ENCODE measurements at places on chromosomes 2 and 18.

GRCh38 chr2:3141696-3142095, 235.9 kb downstream of the EIPR1 start:
- DNase-seq = no peak

DNA sequence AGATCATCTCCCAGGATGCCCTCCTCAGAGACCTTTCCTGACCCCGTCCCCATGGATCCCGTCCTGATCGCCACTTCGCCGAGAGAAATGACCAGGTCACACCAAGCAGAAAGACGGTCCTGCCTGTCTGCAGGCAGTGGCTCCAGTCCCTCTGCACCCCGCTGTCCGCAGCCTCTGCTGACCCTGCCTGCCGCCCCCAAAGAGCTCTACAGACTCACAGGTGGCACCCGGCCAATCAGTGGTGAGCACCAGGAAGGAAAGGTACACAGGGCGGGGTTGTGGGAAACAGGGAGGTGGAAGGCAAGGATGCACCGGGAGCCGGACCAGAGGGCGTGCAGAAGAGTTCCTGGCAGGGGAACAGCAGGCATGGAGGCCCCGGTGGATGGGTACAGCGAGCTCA, 94.8 kb downstream of the NDUFA10 start:
- DNase-seq = no peak

DNA sequence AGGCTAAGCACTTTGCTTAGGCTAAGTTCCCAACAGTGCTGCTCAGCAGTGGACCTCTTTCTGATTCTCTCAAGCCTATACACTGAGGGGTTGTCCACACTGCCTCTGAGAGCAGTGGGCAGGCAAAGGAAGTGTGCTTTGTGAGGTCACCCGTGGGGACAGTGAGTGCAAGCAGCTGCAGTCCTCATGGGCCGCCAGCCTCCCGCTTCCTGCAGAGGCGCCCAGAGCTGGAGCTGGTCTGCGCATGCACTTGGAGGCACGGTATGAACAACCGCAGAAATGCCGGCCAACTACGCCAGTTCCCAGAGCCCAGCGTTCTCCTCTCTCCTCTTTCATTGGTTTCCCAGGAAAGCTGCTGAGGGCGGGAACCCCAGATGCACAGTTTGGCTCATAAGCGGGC, 149.5 kb upstream of the DLX2 start:
- peak; percentile 76 for DNase-seq

DNA sequence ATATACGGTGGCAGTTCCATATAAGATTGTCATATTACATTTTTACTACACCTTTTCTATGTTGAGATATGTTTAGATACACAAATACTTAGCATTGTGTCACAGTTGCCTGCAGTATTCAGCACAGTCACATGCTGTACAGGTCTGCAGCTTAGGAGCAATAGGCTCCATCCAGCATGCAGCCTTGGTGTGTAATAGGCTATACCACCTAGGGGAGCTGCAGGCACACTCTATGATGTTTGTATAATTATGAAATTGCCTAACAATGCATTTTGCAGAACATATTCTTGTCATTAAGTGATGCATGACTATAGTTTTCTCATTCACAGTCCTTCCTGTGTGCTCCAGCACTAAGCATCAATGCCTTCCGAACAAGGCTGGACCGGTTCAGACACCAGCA, 133.4 kb downstream of the NDUFA10 start:
- DNase-seq = no peak

- DNase-seq = no peak
Measured at GRCh38 chr2:221943076-221943810, 355.6 kb downstream of the PAX3 start.

DNA sequence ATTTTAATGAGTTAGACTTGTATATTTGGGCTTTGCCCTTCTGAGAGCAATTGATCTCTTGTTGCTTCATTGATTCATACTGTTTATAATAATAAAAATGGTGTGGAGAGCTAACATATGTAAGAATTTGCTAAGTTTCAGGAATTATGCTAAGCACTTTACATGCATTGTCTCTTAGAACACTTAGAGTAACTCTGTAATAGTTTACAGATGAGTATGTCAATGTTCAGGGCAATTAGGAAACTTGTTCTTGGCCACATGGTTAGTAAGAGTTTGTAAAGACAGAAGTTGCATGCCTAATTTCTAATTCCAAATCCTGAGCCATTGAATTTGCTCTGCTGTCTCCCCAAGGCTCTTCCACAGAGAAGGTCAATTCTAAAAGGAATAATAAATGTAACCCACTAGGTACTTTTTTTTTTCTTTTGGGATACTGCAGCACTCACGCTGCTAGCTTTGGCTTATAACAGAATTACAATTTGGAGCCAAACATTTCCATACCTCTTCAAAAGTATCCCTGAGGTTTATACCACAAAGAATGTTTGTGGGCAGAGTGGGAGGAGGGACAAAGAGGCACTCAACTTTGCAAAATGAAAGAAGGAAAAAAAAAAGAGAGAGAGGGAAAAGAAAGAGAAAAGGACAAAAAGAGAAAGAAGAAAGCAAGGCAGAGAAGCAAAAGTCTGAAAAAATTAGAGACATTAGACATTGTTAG, 232.4 kb downstream of the CALCRL start:
- no peak for DNase-seq

DNA sequence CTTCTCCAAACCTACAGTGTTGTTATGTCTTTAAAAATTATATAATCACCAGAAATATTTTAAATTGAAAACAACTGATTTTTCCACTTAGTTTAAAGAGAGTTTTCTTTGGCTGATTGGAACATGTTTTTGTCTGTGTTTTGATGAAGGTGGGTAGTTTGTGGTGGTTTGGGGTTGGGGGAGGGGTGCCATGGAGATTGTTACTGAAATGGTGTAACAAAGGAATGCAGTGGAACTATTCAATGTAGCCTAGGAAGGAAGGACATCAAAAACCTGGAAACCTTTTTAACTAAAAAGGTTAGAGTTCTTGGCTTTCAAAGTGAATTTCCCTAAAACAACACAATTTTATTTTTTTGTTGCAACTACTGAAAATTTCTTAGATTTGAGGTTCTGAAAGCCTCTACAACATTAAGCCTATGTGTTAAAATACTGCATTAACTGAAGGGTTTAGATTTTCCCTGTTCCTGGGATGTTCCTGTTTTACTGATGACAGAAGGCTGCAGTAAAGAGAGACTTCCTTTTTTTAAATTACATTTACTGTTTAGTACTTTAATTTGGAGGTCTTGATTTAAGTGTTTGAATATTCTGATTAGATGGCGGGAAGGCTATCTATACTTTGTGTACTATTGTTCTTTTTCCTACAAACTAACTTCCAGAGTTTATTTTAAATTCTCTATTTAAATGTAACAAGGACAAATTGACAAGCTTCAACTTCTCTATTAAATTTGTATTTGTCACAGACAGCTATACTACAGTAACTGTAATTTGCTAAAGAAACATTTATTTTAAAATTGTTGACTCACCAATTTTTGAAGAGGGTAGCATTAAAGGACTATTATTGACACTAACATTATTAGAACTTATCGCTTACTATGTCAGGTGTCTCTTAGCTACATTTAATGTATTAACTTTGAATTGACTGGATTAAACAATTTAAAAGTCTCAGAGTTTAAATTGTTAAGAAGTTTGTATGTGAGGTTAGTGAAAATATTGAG, 87.7 kb downstream of the LIMS1 start:
- DNase-seq = no peak

DNA sequence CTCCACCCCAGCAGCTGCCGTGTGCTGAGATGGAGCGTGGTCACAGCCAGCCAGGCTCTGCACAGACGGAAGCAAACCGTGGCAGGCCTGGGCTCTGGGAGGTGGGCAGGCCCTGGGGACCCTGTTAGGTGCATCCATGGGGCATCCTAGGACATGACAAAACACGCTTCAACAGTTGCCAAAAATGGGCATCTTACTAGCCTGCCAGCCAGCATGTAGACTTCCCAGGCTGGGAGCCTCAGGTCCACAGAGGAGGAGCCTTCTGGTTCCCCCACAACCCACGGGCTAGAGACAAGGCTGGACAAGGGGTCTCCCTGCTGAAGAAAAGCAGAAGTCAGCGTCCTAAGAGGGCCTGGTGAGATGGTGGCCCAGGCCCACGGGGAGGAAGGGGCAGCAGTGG, 139.5 kb downstream of the HDAC4 start:
- DNase-seq = no peak

- no peak for DNase-seq
Measured at GRCh38 chr2:72146347-72147302, 1.0 kb downstream of the CYP26B1 start.

Measured in left ventricle myocardium superior (tissue), 1 donor.